ENCODE measurements at places on chromosomes 1 and 21.

- no peak for DNase-seq
Measured at GRCh38 chr1:183273300-183273699, 87.2 kb downstream of the LAMC2 start.

DNA sequence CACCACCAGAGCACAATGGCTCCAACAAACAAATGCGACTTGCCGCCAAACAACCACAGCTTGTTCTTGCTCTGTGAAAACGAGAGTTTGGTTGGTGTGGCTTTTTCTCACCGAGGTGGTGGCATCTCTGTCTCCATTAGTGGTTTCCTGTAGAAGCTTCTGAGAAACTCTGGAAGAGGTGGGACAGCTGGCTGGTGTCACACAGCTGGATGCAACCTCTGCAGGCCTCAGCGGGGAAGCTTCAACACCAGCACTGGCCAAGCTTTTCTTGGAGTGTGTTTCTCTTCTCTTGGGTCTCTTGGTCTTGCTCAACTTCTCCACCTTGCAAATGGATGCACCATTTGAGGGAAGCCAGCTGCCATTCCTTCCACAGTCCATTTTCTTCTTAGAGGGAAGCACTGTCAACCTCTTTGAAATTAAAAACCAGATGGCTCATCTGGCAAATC is 124.8 kb downstream of the KCNN3 start:
- no peak for DNase-seq

GRCh38 chr1:226565476-226565875 is 16.9 kb downstream of the STUM start:
- no peak for DNase-seq

GRCh38 chr1:169318536-169319244 is 48.9 kb downstream of the NME7 start:
- DNase-seq: no peak

DNA sequence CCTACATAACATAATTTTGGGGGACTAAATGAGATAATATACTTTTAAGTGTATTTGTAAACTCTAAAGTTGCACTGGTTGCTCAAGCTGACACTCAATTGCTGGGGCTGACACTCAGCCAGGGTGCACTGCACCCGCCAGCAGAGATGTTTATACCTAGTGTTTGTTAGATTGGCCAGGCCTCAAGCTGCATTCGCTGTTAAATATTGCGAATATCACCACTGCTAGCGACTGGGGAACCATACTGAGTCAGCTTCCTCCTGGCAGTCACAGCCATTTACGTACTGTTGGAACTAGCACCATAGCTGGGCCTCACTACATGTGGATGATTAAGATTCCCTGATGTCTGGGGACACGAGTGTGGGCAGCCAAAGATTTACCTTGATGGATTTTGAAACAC is 12.7 kb upstream of the RWDD3 start:
- DNase-seq: no peak

GRCh38 chr1:161421456-161421855 is 53.8 kb upstream of the CFAP126 start:
- DNase-seq: peak; percentile 69

All from NCI-H748 treated with DMSO at 0.1 percent for 48 hours (cell line).